ENCODE measurements at places on chromosomes 4 and X.

- no peak for DNase-seq
Measured at GRCh38 chr4:2421928-2422327, 3.2 kb downstream of the CFAP99 start.

- no peak for DNase-seq
Measured at GRCh38 chr4:162715401-162715800, 451.3 kb downstream of the NAF1 start.

DNA sequence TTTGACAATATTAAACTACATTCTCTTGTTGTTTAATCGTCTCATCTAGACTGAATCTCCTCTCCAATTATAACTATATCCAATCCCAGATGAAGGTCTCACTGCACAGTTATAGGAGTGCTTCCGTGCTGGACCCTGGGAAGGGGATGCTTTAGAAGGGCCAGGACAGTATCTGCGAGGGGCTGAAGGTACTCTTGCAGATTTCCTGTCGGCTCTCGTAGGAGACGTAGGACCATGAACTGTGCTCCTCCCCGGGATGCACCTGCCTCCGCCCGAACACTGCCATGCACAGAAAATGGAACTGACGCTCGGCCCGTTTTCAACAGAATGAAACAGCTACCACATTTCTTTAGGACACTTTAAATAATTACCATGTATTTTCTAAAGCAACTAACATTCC, 39.4 kb downstream of the FAT1 start:
- no peak for DNase-seq

DNA sequence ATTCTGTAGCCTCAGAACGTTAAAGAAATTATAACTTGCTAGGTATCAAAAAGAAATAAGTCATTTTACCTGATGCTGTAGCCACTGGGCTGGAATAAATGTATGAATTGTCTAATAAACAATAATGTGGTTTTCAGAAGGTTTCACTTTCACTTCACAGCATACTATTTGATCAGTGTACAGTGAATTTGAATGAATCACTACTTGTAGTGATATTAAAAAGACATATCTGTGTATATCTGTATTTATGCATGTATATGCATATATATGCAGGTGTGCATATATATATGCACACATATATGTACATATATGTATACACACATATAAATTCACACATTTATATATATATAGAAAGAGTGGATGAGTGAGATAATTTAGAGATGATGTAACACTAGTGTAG, 440.0 kb upstream of the PCDH10 start:
- no peak for DNase-seq

- DNase-seq, result no peak
Measured at GRCh38 chr4:156898373-156899117, 73.1 kb downstream of the PDGFC start.

GRCh38 chrX:68432648-68433047, 647 bp downstream of the OPHN1 start:
- DNase-seq, result no peak

DNA sequence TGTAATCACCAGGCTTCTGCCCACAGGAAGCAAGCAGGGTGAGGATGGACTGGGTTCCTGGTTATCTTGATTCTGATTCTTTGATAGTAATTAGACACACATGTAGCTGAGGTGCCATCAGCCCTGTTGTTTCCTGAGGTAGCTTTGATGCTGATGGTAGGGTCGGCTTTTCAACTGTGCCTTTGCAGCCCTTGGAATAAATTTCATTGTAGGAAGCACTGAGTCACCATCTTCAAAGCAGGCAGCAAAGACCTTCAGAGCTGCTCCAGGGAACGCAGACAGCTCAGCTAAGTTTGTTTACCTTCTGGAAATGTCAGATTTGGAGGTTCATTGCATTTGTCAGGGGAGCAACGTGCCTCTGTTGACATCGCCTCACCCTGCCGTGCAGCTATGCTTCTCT, 135.4 kb downstream of the ASMT start:
- DNase-seq, result no peak

DNA sequence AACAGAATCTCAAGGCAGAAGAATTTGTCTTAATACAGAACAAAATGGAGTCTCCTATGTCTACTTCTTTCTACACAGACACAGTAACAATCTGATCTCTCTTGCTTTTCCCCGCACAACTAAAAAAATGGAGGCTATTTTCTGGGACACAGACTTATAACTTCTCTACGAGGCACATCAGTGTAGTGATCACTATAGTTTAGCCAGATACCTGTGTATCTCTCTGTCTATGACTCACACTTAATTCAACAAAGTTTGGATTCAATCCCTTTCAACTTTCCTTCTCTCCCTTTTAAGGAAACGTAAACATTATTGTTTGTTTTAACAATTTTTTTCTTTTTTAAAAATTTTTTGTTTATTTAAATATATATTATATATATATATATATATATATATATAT, 29.4 kb downstream of the APELA start:
- DNase-seq, result no peak

DNA sequence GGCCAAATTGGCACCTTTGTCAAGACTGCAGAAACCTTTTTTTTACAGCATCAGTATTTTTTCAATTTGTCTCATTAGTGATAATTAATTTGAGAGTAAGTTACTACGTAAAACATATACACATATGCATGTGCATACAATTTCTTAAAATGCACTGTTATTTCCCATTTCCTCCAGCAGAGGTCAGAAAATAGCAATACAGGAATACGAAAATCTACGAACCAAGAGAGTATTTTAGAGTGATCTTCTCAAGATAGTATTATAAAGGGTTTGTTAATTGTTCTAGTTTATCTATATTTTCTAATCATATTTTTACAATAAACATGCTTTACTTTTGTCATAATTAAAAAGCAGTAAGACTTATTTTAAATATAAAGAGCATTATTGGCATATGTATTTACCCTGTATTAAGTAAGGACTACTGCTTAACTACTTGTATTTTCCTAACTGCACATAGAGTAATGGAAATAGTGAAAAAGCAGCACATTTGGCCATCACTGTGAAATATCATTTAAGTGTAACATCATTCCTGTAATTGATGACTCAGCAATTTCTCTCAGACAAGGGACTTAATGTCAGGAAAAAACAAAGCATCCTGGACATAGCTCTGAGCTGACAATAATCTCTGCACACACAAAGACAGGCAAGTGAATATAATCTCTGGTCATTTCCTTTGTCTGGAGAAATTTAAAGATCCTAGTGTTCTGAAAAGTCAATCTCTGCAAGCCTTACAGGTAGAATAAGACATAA, 45.6 kb downstream of the MAOB start:
- DNase-seq, result no peak

- DNase-seq, result no peak
Measured at GRCh38 chr4:1986578-1987210, 22.1 kb downstream of the NELFA start.

DNA sequence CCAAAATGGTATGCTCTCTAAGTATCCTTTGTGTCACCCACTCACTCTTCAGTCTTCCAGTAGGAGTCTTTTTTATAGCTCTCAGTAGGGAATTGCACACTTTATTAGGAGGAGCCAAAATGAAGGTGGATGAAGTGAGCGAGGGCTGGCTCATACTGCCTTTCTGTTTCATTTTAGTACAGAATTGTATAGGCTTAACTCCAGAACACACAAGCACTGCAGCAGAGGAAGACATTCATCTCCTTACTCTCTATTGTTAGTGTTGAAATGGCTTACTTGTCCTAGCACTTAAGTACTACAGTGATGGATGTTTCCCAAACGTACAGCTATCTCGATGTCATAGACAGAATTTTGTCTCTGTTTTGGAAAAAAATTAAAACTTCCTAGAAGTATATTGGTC, 327.3 kb upstream of the ATOH1 start:
- no peak for DNase-seq

- no peak for DNase-seq
Measured at GRCh38 chr4:185112104-185112503, 31.0 kb upstream of the SLC25A4 start.

GRCh38 chr4:24686866-24687692, 102.7 kb upstream of the DHX15 start:
- DNase-seq, result no peak

DNA sequence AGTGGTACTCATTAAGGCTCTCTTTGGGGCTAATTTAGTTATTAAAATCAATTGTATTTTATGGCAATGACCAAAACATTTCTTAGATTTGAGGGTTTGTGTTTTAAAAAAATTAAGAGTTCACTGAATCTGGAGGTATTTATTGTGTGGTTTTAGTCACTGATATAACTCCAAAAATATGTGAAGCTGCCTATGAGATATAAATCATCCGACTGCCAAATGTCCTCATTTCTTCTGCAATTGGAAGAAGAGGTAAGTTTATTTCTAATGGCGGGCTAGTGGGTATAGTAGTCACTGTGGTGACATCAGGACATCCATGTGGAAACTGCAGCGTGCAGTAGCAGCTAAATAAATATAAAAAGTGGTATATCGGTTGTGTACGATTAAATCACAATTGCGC, 205.5 kb downstream of the MID1 start:
- no peak for DNase-seq

GRCh38 chr4:134499074-134499473, 297.5 kb upstream of the PABPC4L start:
- no peak for DNase-seq

DNA sequence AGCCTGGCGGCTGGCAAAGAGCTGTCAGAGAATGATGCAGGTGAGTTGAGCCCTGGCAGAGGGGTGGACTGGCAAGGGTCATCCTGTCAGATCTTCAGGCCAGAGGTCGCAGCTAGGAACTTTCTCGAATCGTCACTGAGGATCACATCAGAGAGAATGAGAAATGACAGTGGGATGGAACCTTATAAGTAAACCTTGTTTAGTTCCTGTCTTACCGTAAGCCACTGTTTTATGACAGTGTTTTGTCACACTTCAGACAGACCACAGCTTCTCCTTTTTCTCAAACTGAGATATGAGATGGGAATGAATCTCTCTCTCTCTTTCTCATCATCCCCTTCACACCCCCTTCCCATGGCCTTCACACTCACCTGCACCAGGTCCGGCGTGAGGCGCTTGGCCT, 9.3 kb downstream of the DIPK2B start:
- DNase-seq, result no peak

DNA sequence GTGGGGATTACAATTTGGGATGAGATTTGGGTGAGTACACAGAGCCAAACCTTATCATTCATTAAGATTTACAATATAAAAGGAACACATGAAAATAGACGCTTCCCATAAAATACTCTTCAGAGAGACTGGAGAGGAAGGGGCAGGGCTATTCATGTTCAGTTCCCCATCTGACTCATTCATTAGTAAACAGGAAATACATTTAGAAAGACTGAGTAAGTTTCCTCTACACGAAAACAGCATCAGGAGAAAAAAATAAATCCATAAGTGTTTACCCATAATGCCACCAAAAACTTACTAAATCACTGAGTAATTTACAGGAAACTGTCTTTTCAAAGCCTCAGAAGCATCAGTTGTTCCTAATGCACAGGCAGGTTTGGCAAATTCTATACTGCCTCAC, 255.4 kb upstream of the CXorf51A start:
- DNase-seq, result no peak

Data from stimulated activated CD4-positive, alpha-beta T cell treated with anti-CD3 and anti-CD28 coated beads, Interleukin-1b, Interleukin-23, amount 100 ng/mL, for 24 hours (primary cell).